ENCODE measurements at places on chromosomes 16 and 17.

DNA sequence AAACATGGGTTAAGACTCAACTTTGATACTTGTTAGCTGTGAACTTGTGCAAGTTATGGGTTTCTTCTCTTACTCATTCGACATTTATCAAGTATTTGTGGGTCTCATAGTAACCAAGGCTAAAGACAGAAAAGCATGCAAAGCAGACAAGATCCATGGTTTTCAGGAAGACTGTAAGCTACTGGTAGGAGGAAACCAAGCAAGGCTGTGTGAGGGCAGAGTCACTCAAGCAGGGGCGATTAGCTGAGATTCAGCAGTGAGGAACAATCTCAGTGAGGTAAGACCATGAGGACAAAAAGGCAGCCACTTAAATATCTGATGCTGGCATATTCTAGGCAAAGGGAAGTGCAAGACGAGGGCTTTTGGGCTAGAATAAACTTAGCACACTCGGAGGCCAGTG, 29.5 kb downstream of the MBTD1 start:
- DNase-seq, result no peak

DNA sequence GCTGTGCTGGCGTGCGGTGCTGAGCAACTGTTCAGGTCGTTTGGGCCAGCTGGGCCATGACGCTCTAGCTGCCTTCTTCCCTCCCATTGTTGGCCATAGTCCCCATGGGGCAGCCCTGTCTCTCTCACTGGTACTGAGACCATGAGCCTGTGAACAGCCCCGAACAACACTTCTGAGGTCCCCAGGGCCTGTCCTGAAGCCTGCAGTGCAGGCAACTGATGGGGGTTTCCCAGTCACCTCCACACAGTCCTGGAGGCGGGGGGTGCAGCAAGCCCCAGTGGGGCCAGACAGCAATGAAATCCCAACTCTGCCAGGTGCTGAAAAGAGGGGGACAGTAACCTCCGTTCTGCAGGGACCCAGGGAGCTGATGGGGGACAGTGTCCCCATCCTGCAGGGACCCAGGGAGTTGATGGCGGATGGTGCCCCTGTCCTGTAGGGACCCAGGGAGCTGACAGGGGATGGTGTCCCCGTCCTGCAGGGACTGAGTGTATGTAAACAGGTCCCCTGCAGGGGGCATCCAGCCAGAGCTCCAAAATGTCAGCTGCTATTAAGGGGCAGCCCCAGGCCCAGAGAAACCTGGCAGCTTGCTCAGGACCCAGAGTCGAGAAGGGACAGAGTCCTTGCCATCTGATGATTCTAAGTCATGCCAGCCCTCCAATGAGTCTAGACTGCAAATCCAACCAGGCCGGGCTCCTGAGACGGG, 30.4 kb downstream of the ENGASE start:
- no peak for DNase-seq

DNA sequence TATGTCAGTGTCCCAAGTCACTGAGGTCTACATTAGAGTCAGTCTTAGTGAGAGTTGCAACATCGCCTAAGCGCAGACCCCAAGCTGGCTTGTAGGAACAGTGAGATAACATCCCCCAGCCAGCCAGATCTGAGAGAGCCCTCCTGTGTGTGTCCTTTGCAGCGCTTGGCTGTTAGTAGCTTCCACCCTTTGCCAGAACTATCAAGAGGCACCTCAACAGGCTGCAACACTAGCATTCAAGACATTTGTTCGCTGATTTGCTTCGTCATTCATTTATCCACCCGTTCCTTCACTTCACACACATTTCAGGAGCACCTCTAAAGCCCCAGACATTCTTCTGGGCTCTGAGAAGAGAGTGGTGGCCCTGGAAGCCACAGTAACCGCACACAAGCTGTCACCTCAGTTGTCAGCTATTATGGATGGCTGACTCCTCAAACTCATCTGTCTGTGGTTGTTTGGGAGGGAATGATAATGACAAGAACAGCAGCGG, 289.6 kb downstream of the WWOX start:
- no peak for DNase-seq

- DNase-seq, result no peak
These were observed 2.8 kb downstream of the DCUN1D3 start for GRCh38 chr16:20897253-20897897.

All from cerebellum (tissue), 4 donors.